Osteoblast (primary cell): ENCODE measurements at places on chromosomes 1 and 21.

DNA sequence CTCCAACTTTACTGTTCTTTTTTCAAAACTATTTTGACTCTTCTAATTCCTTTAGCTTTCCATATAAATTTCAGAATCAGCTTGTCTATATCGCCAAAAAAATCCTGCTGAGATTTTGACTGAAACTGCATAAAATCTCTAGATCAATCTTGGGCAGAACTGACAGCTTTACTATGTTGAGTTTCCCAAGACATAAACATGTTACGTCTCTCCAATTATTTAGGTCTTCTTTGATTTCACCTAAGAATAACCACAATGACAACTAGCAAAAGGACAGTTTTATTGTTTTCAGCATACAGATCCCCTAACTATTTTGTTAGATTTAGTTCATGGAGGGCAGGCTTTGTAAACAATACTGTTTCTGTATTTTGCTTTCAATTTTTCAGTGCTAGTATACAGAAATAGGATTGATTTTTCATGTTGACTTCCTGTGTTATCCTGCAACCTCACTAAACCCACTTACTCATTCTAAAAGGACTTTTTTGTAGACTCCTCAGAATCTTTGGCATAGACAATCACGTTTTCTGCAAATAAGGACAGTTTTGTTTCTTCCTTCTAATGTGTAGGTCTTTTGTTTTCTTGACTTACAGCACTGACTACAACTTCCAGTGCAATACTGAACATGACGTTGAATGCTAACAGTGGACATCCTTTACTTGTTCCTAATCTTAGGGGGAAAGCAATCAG lies 63.4 kb downstream of the NPHP4 start:
- H3K4me3 ChIP-seq = no peak overlapping the region
- no peak overlapping the region for H3K27ac ChIP-seq

DNA sequence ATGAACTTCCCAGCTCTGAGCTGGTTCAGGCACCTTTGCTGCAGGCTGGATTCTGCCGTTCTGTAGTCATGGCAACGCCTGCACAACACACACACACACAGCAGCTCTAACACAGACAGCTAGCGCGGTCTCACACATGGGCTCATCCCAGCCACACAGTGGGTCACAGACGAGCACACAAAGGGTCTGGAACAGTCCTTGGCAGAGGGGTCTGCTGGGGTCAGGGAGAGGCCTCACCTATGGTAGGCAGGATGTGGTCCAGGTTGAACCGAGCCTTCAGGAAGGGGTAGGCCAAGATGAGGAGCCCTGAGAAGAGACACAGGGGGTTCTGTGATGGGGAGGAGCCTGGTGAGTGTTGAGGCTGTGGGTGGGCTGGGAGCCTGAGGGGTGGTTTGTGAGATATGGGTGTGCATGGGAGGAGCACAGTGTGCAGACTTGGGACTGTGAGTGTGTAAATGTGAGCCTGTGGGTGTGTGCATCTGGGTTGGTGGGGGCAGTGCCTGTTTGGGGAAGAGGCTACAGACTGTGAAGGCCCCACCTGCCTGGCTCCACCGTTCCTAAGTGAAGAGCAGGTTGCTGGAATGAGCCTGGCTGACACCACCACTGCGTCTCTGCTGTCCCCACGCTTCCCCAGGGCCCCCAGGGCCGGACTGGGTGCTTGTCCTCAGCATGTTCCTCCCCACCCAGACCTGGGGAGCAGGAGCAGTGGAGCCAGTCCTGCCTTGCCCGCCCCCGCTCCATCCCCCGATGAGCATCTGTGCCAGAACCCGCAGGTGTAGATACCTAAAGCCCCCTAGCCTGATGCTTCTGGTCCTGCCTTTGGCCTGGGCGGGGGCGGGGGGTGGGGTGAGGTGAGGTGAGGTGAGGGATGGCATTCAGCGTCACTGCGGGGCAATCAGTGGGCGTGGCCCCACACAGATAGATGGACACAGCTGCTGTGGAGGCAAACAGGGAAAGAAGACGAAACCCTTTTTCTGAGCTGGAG lies 1.5 kb downstream of the KNCN start:
- peaks cover 28% of the 10 kb centered on the region for H3K27me3 ChIP-seq
- H3K36me3 ChIP-seq = no peaks in the 10 kb centered on the region
- peaks cover 2% of the 10 kb centered on the region for H3K4me1 ChIP-seq
- H3K4me3 ChIP-seq = no peak overlapping the region

GRCh38 chr1:114691061-114691460 lies 4.3 kb downstream of the AMPD1 start:
- H3K27ac ChIP-seq = no peak overlapping the region
- H3K4me3 ChIP-seq = no peak overlapping the region
- peaks cover 12% of the 10 kb centered on the region for H3K27me3 ChIP-seq
- H3K4me1 ChIP-seq = no peaks in the 10 kb centered on the region

- no peaks in the 10 kb centered on the region for H3K27me3 ChIP-seq
- DNase-seq = peak; percentile 86
- H3K4me1 ChIP-seq = peaks cover 22% of the 10 kb centered on the region
- peak overlapping the region; percentile 3 for H3K27ac ChIP-seq
- peaks cover 40% of the 10 kb centered on the region for H3K36me3 ChIP-seq
- peak overlapping the region; percentile 97 for H3K4me3 ChIP-seq
These were observed 2.3 kb downstream of the DHX9 start for GRCh38 chr1:182841368-182841988.

DNA sequence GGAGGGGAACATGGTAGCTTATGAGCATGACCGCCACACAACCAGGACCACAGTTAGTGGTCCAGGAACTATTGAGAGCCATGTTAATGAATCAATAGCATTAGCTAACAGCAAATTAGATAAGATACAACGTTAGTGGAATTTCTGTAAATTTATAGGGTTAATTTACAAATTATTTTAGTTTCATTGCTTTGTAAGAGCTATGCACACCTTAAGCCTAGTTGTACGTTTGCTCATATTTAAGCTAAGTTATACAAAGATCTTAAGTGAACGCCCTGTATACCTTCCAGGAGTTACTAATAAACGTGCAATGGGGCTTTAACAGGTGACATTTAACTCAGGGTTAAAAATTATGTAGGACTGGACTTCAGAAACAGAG lies 749 bp downstream of the EXOSC10 start:
- H3K36me3 ChIP-seq = peaks cover 31% of the 10 kb centered on the region
- no peaks in the 10 kb centered on the region for H3K27me3 ChIP-seq
- H3K4me3 ChIP-seq = peak overlapping the region; percentile 98
- no peak for DNase-seq
- peak overlapping the region; percentile 74 for H3K27ac ChIP-seq

GRCh38 chr1:236002572-236002971 lies 62.3 kb downstream of the NID1 start:
- no peak for DNase-seq
- no peaks in the 10 kb centered on the region for H3K36me3 ChIP-seq
- no peak overlapping the region for H3K27ac ChIP-seq
- H3K4me1 ChIP-seq = peaks cover 15% of the 10 kb centered on the region

DNA sequence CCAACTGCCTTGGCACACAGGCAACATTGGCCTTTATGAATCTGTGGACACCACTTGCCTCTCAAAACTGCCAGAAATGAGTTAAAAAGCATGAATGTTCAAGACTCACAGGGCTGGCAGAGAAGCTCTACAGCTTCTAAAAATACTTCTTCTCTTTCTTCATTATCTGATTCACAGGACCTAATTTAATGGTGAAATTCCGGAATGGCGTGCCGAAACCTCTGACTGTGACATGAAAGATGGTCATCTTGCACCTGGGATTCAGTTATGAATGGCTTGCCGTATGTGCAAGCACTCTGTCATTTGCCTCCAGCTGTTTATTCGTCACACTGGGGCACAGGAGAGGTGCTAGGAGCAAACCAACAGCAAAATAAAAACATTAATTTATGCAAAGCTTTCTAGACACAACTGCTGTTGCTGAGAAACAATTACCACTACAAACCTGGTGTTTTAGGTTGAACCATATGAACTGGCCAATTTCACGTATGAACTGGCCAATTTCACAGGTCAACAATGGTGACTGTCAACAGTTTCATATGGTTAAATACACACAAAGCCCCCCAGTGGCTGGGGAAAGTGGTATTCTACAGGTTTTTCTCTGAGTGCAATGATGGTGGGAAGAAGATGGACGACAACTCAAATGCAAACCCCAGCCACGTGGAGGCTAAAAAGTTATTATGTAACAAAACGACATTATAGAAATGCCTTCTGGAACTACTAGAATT lies 648.3 kb downstream of the KIF26B start:
- H3K27ac ChIP-seq = no peak overlapping the region
- H3K4me1 ChIP-seq = peaks cover 10% of the 10 kb centered on the region
- no peaks in the 10 kb centered on the region for H3K36me3 ChIP-seq
- H3K4me3 ChIP-seq = no peak overlapping the region
- no peaks in the 10 kb centered on the region for H3K27me3 ChIP-seq

DNA sequence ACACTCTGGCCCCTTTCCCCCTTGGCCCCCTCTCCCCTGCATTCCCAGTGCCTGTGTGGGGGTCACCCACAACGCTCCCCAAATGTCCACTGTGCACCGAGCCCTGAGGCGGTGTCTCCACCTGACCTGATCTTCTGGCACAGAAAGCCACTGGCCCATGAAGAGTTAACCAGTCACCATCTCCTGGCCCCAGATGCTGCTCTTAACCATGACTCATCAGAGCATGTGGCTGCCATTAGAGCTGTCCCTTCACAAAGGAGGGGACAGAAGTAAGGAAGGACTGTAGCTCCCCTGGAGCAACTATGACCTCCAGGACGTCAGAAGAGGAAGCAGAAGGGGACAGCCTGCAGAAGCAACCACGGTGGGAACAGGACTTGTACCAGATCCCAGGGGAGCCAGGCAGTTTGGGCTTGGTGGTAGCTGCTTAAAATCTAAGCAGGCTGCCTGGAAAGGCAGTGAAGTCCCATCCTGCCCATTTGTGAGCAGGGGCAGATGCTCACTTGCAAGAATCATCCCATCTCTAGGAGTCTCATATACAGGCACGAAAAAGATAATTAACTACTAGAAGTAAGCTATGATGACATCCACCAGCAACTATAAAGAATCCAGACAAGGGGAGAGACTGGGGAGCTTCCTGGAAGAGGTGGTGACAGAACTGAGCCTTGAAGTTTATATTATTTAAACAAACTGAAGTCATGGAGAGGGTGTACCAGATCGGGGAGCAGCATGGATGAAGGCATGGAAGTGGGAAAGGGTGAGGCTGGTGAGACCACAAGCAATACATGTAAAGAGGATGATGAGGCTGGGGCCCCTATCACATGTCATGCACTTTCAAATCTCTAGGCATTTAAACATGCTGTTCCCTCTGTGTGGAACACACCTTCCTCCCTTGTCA lies 1.1 kb upstream of the TTC39A start:
- no peaks in the 10 kb centered on the region for H3K27me3 ChIP-seq
- peak; percentile 92 for DNase-seq
- H3K4me3 ChIP-seq = peak overlapping the region; percentile 69
- H3K4me1 ChIP-seq = peaks cover 17% of the 10 kb centered on the region
- no peak overlapping the region for H3K27ac ChIP-seq

- H3K36me3 ChIP-seq = no peaks in the 10 kb centered on the region
- H3K4me3 ChIP-seq = no peak overlapping the region
- H3K27me3 ChIP-seq = no peaks in the 10 kb centered on the region
- no peaks in the 10 kb centered on the region for H3K4me1 ChIP-seq
- H3K27ac ChIP-seq = no peak overlapping the region
These were observed 16.3 kb downstream of the ATG4C start for GRCh38 chr1:62800281-62800680.

- no peak overlapping the region for H3K4me3 ChIP-seq
- no peak overlapping the region for H3K27ac ChIP-seq
- H3K36me3 ChIP-seq = no peaks in the 10 kb centered on the region
- no peak for DNase-seq
- no peaks in the 10 kb centered on the region for H3K27me3 ChIP-seq
- peaks cover 26% of the 10 kb centered on the region for H3K4me1 ChIP-seq
These were observed 61.7 kb downstream of the XCL2 start for GRCh38 chr1:168482106-168482505.

- peak overlapping the region; percentile 99 for H3K27ac ChIP-seq
- no peak for DNase-seq
- H3K27me3 ChIP-seq = no peaks in the 10 kb centered on the region
- no peaks in the 10 kb centered on the region for H3K36me3 ChIP-seq
These were observed 69.6 kb upstream of the SGIP1 start for GRCh38 chr1:66464351-66464750.
